EL (cell line): ENCODE measurements at places on chromosomes 12 and 14.
A peak's percentile ranks its signal among the peaks of the same experiment; 100 is the strongest.

DNA sequence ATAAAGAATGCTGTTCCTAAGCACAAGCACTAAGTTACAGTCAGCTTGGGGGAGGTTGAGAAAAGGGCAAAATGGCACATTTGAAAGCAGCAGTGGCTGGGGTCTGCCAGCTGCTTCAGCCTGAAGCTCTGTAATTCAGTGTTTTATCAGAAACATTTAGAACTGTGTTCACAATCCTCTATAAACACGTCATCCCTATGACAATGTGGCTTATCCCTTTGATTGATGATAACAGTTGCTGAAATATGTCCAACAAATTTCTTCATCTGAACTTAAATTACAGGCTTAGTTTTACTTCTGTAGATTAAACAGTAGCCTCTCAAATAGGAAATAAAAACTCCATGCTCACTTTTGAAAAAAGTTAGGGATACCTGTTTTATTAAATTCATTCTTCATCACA lies 108.8 kb downstream of the VEZT start:
- no peak for DNase-seq

DNA sequence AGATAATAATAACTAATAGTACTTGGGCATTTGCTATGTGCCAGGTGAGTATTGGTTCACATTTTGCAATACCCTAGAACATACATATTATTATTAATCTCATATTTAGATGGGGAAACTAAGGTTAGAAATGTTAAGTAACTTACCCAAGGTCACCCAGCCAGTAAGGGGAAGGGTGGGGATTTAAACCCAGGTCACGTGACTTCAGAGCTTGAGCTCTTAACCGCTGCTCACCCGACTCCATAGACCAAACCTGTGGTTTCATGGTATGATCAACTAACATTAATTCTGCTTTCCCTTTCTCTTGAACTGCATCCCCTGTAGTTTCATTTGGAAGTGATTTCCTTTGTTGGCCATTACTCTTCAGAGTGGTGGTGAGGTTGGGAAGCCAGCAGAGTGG lies 242.3 kb downstream of the NRXN3 start:
- DNase-seq: no peak

GRCh38 chr12:15116086-15116485 lies 105.1 kb downstream of the RERG start:
- no peak for DNase-seq

DNA sequence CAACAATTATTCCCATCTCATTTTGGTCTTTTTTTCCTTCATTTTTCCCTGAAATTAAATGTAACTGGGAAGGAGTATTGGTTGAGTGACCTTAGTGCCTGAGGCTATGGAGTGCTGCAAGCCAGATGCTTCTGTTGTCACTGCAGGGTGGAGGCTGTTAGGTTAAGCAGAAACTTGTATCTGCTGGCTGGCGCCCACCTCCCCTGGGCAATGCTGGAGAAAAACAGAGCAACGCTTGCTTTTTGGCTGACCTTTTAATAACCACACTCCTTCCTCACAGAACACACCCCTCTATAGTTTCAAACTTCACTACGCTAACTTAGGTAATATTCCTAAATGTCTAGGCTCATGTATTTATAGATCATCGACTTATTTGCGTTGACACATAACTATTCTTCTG lies 583.5 kb upstream of the NOVA1 start:
- no peak for DNase-seq

DNA sequence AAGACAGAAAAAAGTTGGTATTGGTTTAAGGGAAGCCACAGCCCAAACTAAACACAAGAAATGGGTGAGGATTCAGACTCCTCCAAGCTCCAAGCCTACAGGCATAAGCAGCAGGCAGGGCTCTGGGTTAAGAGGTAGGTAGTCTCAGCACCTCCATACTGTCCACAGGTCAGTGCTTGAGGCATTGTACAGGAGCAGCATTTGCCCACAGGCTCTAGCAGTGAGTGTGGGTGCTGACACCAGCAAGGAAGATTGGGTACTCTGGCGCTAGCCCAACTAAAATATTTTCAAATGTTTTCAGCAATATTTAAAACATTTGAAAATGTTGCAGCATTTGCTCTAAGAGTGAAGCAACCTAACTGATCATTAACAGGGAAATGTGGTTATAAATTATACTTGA lies 33.1 kb downstream of the FERMT2 start:
- DNase-seq: peak; percentile 48

GRCh38 chr14:103904493-103905107 lies 23.7 kb upstream of the TDRD9 start:
- no peak for DNase-seq

DNA sequence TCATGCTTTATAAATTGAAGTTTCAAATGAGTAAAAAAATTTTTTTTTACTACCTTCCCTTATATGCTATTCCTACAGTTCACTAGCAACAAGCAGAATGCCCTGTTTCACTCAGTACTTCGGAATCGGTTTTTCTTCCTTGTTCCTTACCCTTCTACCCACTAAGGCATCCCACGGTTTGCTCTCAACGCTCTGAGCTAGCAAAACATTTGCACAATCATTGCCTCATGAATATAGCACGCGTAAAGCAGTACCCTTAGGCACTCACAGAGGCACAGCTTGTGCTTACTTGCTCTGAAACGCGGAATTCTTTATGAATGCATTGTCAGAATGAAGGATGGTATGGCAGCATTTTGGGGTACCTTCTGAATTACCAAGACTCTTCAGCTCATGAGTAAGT lies 45.0 kb downstream of the PPP1R13B start:
- no peak for DNase-seq

GRCh38 chr14:38794677-38795076 lies 308.4 kb downstream of the SEC23A start:
- no peak for DNase-seq

- DNase-seq: peak; percentile 73
These were observed 2.6 kb downstream of the BMP4 start for GRCh38 chr14:53953828-53954550.

DNA sequence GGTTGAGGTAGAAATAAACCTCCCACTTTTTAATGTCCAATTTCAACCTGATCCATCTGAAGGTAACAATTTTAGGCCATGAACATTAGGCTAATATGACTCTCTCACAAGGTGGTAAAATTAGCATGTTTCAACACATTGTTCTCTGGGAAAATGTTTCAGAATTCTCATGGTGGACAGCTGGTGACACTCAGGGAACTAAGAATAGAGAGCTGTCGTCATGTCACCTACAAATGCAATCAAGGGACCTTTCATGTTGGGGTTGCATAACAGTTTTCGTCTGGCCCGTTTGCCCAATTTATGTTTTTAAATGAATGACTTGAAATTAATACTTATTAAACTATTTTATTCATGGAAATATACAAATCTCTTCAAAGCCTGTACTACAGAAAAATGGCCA lies 180.7 kb upstream of the PRICKLE1 start:
- DNase-seq: no peak

DNA sequence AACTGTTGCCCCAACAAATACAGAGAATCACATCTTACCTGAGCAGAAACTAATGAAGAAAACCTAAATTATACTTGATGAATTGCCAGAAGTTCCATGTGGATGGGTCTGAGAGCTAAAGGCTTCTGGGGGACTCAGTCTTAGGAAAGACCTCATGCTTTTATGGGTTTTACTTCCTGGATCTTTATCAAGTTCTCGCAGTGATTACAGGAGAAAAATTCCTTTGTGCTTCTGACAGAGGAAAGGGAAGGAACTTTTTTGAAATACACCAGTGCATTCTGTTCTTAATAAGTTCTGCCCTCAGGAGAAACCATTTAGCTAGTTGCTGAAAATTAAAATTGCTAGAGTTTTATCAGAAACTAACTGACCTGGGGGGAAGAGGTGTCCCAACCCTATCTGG lies 203.9 kb upstream of the KITLG start:
- DNase-seq: no peak

GRCh38 chr12:6123258-6123657 lies 1.2 kb downstream of the VWF start:
- no peak for DNase-seq

GRCh38 chr12:102833687-102834441 lies 83.2 kb downstream of the PAH start:
- DNase-seq: peak; percentile 7

- no peak for DNase-seq
These were observed 117.2 kb downstream of the TMX1 start for GRCh38 chr14:51357250-51357649.

DNA sequence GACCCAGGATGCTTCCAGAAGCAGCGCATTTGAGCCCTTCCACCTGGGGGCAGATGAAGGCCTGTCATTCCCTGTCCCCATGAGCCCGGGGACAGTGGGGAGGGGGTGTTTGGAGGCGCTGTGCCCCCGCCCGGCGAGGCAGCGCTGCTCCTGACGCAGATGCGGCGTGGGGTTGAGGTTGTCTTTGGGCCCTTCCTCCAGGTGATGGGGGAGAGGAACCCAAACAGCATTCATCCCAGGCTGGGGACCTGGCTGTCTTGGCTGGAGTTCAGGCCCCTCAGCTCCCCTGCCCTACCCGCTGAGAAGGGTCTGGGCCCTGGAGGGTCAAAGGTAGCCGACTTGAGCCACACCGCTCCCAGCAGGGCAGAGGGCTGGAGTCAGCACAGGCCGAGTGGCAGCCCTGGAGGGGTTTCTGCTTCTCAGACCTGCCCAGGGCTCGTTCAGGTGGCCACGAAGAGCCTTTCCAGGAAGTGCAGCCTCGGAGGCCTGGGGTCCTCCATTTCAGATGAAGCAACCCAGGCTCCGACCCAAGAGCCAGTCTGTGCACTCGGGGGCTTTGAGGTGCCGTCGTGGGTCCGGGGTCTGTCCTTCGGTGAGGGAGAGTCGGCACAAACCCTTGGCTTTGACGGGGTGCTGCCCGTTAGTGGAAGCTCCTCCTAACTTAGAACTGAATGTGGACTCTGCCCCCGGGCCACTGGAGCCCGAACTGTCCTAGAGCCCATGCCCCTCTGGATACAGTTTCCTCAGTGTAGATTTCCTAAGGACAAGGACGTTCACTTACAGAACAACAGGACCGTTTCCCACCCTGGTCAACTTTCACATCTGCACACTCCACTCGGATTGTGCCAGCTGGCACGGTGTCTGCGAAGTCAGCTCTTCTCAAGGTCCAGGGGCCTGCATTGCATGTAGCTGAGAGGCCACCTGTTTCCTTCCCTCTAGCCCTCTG lies 16.1 kb downstream of the ACADS start:
- DNase-seq: no peak

- peak; percentile 86 for DNase-seq
These were observed at the start of gene PPP4R4 for GRCh38 chr14:94173885-94174603. Gene PPP4R4 (plus strand): TSS chr14:94174322. CDS start chr14:94174466, 144 bp downstream.

DNA sequence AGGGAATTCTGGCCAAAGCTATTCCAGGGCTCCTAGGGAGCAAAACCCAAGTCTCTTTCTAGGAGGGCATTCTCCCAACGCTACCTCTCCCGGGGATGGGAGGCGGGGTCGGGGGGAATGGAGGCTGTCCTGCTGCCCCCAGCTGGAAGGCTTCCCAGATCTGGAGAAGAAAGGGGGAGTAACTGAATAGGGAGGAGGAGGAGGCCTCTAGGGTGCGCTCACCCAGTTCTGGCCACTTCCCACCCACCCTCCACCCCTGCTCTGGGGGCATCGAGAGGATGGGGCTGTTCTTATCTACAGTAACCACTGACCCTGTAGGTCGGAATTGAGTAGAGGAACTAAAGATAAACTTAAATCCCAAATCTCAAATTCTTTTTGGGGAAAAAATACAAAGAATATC lies 579 bp upstream of the RNASE1 start:
- DNase-seq: no peak
